LHCN-M2 (cell line): ENCODE measurements at places on chromosomes 4 and X.
A peak's percentile ranks its signal among the peaks of the same experiment; 100 is the strongest.

DNA sequence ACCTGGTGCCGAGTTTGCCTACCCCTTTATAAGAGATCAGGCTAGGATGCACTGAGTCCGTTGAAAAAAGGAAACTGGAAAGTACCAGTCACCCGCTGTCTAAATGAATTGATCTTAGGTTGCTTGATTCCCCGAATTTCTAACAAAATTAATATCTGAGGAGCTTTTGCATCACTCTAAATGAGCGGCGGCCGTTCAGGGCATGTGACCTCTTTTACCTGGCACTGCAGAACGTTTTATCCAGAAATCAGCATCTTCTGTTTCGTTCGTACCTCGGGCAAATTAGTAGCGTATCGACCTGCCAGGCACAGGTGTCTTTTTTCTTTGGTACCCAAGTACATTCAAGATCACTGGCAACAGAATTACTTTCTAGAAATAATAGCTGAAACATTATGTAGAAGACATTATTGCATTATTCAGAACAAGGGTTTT is 876 bp downstream of the KLHL2 start:
- DNase-seq = no peak

GRCh38 chr4:80182237-80182866 is 15.0 kb upstream of the PRDM8 start:
- peak; percentile 55 for DNase-seq

GRCh38 chr4:129532573-129532972 is 436.6 kb downstream of the C4orf33 start:
- no peak for DNase-seq

GRCh38 chrX:16664626-16665025 is 14.7 kb downstream of the S100G start:
- no peak for DNase-seq

DNA sequence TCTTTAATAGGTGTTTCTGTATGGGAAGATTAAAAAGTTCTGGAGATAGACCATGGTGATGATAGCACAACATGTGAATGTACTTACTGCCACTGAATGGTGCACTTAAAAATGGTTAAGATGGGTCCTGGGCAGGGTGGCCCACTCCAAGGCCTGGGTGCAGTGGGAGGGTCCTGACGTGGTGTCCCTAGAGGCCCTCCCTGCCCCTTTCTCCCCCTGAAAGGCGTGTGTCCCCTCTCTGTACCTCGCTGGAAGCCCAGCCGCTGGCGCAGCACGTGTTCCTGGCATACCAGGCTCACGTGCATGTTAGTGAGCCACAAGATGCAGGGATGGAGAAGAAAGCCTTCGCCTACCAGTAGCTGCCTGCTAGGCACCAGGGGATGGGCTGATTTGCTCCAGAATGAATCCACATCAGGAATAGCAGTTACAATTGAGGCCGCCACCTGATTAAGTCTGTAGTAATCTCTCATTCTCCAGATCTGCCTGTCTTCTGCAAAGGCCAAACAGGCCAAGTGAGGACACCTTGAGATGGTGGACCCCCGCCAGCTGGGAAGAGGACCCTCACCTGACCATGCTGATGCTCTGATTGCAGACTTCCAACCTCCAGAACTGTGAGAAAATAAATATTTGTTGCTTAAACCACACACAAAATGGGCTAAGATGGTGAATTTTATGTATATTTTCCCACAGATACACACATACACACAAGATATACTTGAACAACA is 67.5 kb downstream of the COQ2 start:
- DNase-seq = no peak

DNA sequence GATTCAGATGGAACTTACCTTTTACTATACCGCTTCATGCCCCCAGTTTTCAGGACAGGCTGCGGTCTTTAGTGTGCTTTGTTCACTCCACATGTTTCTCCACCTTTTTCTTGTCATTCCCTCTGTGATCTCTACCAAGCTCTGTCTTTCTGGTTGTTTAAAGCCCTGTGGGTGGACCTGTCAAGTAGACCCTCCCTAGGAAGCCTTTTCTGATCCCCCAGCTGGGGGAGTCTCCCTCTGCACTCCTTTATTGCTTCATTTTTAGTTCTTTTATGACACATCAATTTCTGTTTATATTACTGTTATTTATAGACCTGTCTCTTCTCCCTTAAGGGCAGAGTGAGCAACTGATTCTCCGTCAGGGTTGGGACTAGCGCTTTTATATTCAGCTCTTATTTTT is 150.2 kb downstream of the C4orf33 start:
- DNase-seq = no peak

DNA sequence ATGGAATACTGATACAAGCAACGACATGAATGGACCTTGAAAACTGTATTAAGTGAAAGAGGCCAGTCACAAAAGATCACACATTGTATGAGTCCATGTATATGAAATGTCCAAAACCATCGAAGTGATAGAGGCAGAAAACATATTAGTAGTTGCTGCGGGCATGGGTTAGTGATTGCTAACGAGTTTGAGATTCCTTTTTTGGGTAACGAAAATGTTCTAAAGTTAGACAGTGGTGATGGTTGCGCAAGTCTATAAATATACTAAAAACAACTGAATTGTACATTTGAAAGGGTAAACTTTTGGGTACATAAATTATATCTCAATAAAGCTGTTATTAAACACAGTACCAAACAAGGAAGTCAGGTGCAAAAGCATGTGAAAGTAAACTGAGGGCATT is 234.5 kb downstream of the FBXW7 start:
- DNase-seq = no peak

GRCh38 chrX:153635788-153636668 is 11.0 kb upstream of the DUSP9 start:
- DNase-seq = peak; percentile 8

- DNase-seq = no peak
Observed at GRCh38 chr4:106231931-106232330, 84.1 kb downstream of the TBCK start.

GRCh38 chrX:1589356-1590130 is 1.9 kb upstream of the AKAP17A start:
- DNase-seq = no peak

DNA sequence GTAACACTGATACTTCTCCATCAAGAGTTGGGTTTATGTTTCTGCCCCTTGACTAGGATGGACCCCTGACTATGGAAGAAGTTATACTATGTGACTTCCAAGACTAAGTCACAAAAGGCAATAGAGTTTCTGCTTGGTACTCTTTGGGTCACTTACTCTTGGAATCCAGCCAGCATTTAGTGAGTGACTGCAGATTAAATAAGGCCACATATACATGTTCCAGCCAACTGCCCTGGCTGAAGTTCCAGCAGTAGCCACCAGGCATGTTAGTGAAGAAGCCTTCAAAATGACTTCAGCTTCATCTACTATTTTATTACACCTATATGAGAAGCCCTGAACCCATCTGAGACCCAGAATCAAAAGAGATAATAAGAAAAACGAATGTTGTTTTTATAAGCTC is 524.0 kb downstream of the DMD start:
- no peak for DNase-seq

DNA sequence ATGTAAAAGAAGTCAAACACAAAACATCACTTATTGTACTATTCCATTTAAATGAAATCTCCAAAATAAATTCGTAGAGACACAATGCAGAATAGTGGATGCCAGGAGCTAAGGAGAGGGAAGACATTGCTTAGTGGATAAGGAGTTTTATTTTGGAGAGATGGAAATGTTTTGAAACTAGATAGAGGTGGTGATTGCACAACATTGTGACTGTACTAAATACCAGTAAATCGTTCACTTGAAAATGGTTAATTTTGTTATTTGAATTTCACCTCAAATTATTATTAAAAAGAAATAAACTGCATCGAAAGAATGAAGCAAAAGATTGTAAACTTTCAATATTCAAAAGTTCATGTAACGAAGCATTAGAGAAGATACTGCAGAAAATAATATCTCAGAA is 9.7 kb upstream of the ACSL4 start:
- no peak for DNase-seq

GRCh38 chr4:123092586-123092985 is 170.2 kb upstream of the NUDT6 start:
- peak; percentile 2 for DNase-seq

- peak; percentile 65 for DNase-seq
Observed at GRCh38 chrX:134936542-134936941, 54.2 kb upstream of the SMIM10 start.

GRCh38 chr4:9988363-9988749 is 32.9 kb downstream of the SLC2A9 start:
- DNase-seq = no peak

DNA sequence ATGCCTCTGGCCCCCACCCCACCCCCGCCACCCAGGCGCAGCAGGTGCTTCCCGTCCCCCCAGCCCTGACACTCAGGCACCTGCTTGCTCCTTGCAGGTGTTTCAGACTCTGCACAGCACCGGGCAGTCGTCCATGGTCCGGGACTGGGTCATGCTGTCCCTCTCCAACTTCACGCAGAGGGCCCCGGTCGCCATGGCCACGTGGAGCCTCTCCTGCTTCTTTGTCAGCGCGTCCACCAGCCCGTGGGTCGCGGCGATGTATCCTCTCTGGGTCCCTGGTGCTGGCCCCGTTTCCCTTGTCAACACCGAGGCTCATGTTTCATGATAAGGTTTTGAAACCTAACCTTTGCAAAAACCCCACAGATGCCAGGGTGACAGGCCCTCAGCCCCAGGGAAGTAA is 10.2 kb upstream of the MSANTD1 start:
- DNase-seq = no peak

DNA sequence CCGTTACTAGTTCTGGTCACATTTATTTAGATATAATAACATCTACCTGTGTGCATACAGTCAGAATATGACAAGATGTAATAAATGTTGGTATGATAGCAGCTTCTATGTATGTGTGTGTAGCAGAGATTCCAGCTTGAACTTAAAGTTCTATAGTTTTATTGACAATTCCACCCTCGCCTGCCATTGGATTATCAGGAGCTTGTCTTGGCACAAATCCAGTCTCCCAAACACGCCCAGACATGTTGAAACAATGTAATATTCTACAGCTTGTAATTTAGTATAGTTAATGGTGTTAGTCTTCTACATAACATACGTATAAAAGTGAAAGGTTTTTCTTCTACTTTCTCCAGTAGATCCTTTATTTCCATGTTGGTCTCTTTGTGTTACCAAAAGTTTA is 44.4 kb downstream of the BBS12 start:
- peak; percentile 23 for DNase-seq

DNA sequence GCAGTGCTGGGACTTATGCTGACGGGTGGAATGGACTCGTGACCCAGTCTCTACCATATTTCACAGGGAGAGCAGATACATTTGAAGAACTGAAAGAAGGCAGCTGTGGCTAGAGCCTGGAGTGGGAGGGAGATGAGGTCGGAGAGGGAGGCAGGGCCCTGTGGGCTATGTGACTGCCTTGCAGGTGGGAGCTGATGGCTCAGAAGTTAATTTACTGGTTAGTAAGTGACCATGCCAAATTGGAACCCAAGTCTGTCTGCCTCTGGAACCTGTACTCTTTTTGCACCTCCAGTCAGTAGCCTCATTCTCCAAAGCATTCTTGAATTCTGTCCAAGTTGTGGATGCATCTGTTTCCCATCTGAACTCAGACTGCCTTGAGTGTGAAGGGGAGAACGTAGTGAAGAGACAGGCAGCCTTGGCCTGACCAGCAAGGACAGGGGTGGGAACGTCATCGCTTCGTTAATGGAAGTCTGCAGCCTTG is 92.3 kb downstream of the REPS2 start:
- peak; percentile 38 for DNase-seq
